Breast epithelium (tissue), 4 donors: ENCODE measurements at places on chromosomes 2 and 18. TPM values are rescaled to one million over a fixed set of nuclear protein-coding genes. Genes with fewer than 3 reads are reported as not detected.

DNA sequence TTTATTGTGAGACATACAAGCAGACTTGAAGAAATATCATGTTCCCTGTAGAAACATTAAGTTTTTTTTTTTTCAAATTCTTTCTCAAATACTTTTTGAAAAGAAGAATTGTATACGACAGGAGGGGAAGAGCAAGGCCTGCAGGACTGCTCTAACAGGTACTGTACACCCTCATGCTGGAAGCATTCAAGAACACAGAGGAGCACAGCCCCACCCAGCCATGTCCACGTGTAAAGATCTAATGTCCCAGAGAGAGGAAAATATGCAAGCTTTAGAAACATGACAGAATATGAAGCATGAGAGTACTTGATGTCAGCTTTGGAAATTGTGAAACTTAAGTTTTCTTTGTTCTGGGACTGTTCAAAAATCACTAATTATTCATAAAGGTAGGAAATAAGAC is 191.6 kb downstream of the TTC32 start:
- no peak for DNase-seq
- no peak overlapping the region for H3K27ac ChIP-seq
- H3K36me3 ChIP-seq, result no peaks in the 10 kb centered on the region
- no peak overlapping the region for H3K4me3 ChIP-seq

DNA sequence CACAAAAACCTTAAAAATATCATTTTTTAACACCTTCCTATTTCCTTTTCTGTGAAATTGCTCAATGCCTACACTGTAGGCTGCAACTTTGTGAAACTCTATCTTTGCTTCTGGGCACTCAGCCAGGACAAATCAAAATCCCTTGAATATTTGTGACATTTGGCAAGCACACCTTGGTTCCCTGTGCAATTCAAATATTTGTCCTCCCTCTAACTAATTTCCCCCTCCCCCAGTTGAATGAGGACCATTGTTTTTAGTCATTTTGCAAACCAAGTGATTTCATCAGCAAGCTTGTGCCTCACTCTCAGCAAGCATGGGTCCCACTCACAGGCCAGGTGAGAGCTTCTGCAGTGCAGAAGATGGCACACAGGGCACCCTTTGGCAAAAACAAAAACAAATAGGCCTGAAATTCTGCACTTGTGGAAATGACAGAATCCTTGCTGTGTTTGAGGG is 541.5 kb downstream of the CNTNAP5 start:
- H3K27ac ChIP-seq, result no peak overlapping the region
- no peak overlapping the region for H3K4me3 ChIP-seq
- H3K4me1 ChIP-seq, result no peaks in the 10 kb centered on the region
- DNase-seq, result no peak
- H3K27me3 ChIP-seq, result no peaks in the 10 kb centered on the region

DNA sequence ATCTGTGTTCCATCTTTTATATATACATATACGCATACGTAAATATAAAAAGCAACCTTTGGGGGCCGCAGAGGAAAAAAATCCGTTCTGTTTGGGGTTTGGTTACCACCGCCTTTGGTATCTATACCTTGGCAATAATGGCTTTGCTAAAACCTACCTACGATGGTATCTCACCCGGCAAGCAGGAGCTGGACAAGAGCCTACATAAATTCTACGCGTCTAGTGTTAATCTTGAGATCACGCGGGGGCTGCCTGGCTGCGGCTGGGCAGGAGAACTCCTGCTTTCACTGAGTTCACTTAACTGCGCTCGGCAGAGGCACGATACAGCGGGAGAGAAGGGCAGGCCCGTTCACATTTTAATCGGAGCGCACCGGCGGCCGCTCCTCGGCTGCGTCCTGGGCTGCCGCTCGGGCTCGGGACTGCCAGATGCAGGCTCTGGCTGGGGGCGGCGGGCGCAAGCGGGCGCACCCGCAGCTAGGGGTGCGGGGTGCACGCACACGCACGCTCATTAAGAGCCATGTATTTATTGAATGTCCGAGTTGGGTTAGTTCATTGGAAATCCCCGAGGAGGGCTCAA is 1.7 kb upstream of the POU3F3 start:
- peak overlapping the region; percentile 69 for H3K4me3 ChIP-seq
- no peak overlapping the region for H3K27ac ChIP-seq
- no peak for DNase-seq

- H3K27ac ChIP-seq, result peak overlapping the region; percentile 40
- no peak for DNase-seq
- H3K4me1 ChIP-seq, result no peaks in the 10 kb centered on the region
Measured at GRCh38 chr2:38260469-38260868, 116.6 kb downstream of the ATL2 start.

- no peak for DNase-seq
Measured at GRCh38 chr2:66888791-66889631, 454.1 kb downstream of the MEIS1 start.

DNA sequence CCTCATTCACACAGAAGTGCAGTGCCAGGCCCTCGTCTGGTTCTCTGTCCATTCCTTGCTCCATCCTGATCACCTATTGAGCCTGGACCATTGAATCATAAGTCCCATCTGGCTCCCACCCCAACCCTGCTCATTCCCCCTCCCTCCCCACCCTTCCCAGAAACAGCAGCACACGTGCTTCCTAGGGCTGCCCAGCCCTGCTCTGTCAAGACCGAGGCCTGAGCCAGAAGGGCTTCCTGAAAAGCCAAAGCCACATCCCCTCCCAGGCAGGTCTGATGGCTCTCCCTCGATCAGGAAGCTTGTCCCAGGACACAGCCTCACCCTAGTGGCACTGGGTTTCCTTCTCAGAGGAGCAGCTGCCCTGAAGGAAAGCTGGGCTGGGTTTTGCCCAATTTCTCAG is 79.8 kb upstream of the FZD7 start:
- no peak overlapping the region for H3K4me3 ChIP-seq
- peaks cover 4% of the 10 kb centered on the region for H3K4me1 ChIP-seq
- peak overlapping the region; percentile 89 for H3K27ac ChIP-seq
- H3K36me3 ChIP-seq, result no peaks in the 10 kb centered on the region

DNA sequence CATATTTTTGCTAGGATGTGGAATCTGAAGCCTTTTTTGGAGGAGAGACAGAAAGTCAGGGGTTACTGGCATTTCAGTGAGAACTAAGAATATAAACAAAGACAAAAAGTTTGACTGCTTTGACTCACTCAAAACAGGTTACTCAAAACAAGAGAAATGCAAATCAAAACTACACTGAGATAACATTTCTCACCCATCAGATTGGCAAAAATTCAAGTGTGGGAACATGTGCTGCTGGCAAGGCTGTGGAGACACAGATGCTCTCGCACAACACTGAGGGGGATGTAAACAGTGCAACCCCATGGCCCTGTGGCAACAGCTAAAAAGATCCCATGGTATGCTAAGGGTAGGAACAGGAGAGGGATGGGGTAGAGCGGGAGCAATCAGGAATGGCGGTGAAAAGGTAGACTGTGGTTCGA is 86.6 kb downstream of the DTNB start:
- H3K36me3 ChIP-seq, result no peaks in the 10 kb centered on the region
- no peak for DNase-seq
- no peak overlapping the region for H3K4me3 ChIP-seq
- H3K27me3 ChIP-seq, result no peaks in the 10 kb centered on the region

DNA sequence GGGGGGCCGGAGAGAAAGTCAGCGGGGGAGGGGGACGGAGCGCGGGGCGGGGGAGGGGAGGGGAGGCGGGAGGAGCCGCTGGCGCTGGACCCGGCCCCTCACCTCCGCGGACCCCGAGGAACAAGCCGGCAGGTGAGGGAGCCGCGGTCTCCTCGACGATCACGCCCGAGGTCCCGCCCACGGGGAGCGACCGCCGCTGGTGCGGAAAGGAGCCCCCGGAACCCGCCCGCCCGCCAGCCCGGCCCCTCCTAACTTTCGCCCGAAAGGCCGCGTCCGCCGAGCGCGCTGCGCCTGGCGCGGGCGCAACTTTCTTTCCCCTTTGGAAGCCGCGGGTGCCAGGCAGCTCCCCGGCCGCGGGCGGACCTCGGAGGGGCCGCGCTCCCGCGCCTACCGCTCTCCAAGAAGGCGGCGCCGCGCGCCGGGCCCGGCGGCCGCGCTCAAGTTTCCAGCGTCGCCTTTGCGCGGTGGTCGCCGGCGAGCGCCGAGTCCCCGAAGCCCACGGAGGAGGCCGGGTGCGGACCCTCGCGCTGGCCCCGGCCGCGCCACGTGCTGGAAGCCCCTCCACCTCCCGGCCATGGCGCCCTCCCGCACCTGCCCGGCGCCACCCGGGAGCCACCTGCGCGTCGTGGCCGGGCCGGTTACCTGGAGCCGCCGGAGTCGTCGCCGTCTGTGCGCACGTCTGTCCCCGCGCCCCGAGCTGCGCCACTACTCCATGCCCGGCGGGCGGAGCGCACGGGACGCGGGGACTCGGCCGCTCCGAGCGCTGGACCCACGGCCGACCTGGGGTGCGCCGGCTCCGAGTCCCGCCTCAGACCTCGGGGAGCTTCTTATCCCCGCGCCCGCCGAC is at the start of gene ALKAL2:
TSS of gene ALKAL2 (minus strand) at position 181 of the 847 bp plus-strand sequence. CDS start 256 bp downstream, outside the sequence.
- no peak within 1 kb of the TSS for H3K27ac ChIP-seq
- H3K4me3 ChIP-seq, result peak within 1 kb of the TSS; percentile 48
- no peaks in the 10 kb centered on the region for H3K36me3 ChIP-seq
- no peak for DNase-seq
- H3K27me3 ChIP-seq, result no peaks in the 10 kb centered on the region

GRCh38 chr2:85554980-85555612 is 6.2 kb downstream of the GGCX start:
- no peak for DNase-seq
- no peaks in the 10 kb centered on the region for H3K4me1 ChIP-seq
- H3K4me3 ChIP-seq, result no peak overlapping the region
- no peaks in the 10 kb centered on the region for H3K36me3 ChIP-seq

DNA sequence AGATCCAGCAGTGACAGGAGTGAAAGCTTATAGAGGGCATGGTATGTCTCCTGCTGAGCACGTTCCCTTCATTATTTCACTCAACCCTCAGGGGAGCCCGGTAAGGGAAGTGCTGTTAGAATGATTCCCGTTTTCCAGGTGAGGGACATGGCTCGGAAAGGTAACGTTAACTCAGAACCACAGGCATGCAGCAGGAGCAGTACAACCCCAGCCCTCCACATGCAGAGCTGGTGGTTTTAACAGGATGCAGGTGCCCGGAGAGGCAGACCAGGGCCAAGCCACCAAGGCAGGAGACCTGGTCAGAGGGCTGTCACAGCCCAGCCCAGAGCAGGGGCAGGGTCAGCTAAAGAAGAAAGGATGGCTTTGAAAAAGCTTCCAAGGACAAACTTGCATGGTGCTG is 268.5 kb downstream of the SH3BP4 start:
- H3K36me3 ChIP-seq, result no peaks in the 10 kb centered on the region
- DNase-seq, result no peak
- H3K4me3 ChIP-seq, result no peak overlapping the region
- H3K27ac ChIP-seq, result no peak overlapping the region
- H3K27me3 ChIP-seq, result no peaks in the 10 kb centered on the region
- H3K4me1 ChIP-seq, result no peaks in the 10 kb centered on the region

- H3K4me1 ChIP-seq, result no peaks in the 10 kb centered on the region
- no peaks in the 10 kb centered on the region for H3K27me3 ChIP-seq
- no peaks in the 10 kb centered on the region for H3K36me3 ChIP-seq
- DNase-seq, result no peak
- no peak overlapping the region for H3K4me3 ChIP-seq
Measured at GRCh38 chr18:2502394-2502793, 68.9 kb downstream of the METTL4 start.

DNA sequence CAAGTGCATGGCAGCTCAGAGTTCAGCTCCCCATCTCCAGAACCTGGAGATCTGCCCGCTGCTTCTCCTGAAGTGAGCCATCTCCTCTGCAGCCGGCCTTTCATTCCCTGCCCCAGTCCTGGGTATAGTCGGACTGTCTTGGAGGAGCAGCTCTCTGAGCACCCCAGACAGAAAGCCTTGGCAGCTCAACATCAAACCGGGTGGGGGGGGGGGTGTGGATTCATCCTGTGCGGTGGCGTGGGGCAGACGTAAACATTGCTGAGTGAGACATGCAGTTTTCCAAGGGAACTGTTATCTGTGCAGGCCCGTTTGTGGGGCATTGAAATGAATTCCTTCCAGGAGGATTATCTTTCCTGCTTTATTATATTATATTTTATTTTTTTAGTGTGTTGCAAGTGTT is 125.9 kb upstream of the MYCN start:
- peaks cover 4% of the 10 kb centered on the region for H3K27me3 ChIP-seq
- H3K4me3 ChIP-seq, result no peak overlapping the region
- DNase-seq, result no peak
- no peak overlapping the region for H3K27ac ChIP-seq

- no peaks in the 10 kb centered on the region for H3K36me3 ChIP-seq
- DNase-seq, result no peak
- H3K4me1 ChIP-seq, result no peaks in the 10 kb centered on the region
- no peak overlapping the region for H3K4me3 ChIP-seq
Measured at GRCh38 chr2:235954281-235954680, 213.9 kb downstream of the GBX2 start.

DNA sequence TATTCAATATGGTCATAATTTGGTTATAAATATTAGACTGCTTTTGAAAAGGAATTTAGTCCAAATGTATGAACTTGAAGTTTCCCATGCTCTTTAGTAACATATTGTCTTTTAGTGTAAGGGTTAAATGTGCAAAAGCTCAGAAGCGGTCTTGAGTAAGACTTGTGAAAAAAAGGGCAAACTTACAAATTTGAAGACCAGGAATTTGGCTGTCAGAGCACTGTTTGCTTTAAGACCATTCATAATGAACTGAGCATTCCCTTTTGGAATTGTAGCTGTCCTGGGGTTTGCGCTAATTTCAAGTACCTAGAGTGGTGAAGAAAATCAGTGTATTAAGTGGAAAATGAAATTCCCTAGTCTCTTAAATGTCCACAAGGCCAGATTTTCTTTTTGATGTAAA is 6.9 kb upstream of the ZEB2 start:
- DNase-seq, result no peak
- no peaks in the 10 kb centered on the region for H3K4me1 ChIP-seq
- H3K4me3 ChIP-seq, result no peak overlapping the region
- no peaks in the 10 kb centered on the region for H3K36me3 ChIP-seq
- peak overlapping the region; percentile 26 for H3K27ac ChIP-seq
- no peaks in the 10 kb centered on the region for H3K27me3 ChIP-seq

DNA sequence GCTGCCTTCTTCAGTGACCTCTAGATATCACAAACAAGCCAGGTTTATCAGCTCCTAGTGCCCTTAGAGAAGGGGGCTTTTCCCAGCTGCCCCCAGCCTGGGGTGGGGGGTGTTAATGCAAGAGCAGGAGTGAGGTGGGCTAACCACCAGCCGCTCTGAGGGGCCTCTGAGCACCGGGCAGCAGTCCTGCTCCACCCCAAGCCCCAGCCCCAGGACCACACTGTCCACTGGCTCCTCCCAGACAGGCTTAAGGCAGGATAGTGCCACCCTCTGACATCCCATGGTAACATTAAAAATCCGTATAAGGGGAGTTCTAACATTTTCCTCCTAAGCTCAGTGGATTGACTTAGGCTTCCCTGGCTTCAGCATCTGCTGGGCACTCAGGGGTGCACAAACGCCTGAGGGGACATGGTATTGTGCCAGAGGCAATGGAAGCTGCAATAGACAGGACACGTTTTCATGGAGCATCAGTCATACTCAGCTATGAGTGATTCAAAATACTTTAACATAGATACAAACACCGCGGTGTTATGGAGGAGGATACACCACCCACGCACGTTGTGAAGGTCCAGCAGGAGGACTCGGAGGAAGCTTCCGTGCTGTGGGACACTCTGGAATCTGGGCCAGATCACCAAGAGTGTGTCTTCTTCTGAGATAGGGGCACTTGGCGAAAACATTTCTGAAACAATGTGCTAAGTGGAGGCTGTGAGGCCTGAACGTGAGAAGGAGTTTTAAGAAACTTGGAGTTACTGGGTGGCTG is 112.7 kb upstream of the EPC2 start:
- H3K27me3 ChIP-seq, result no peaks in the 10 kb centered on the region
- H3K4me3 ChIP-seq, result no peak overlapping the region
- no peaks in the 10 kb centered on the region for H3K36me3 ChIP-seq

Gene SERPINB10
- total RNA-seq, result not detected

Gene TTC39C
- 49.8 TPM for total RNA-seq

Gene LTBP1
- 18.7 TPM for total RNA-seq

Gene TMEM163
- 1.5 TPM for total RNA-seq

Gene SRD5A2
- total RNA-seq, result 0.32 TPM

Gene SEPTIN10
- total RNA-seq, result 116 TPM

Gene MROH2A
- total RNA-seq, result not detected

Gene ILKAP
- 31.4 TPM for total RNA-seq
